ENCODE measurements at places on chromosomes 5 and 9. TPM values are rescaled to one million over a fixed set of nuclear protein-coding genes. Genes with fewer than 3 reads are reported as not detected.
A peak's percentile ranks its signal among the peaks of the same experiment; 100 is the strongest.

C5orf58 gene
- 266 TPM for polyA plus RNA-seq

ORM2 gene
- polyA plus RNA-seq, result 2.3 TPM

SLC27A6 gene
- 30.0 TPM for polyA plus RNA-seq

F2RL1 gene
- 2.3 TPM for polyA plus RNA-seq

ITGA1 gene
- 7.5 TPM for polyA plus RNA-seq

LRRC70 gene
- 4.9 TPM for polyA plus RNA-seq

CATSPER3 gene
- 56.6 TPM for polyA plus RNA-seq

PCDHB8 gene
- polyA plus RNA-seq, result 2.1 TPM

TPPP gene
- 3.8 TPM for polyA plus RNA-seq

DNA sequence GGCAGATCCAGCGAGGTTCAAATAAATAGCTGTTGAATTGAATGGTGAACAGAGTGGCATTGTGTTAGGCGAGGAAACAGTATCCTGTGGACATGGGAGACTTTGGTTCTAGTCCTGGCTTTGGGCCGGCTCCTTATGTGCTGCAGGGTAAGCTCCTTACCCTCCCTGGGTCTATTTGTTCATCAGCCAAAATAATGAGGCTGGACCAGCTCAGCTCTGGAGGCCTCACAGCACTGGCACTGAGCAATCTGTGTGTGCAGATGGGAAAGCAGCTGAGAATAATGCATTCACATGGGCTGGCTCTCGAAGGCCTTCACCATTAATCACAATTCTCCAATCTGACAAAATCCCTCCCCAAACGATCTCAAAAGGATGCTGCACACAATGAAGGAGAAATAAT is 81.9 kb downstream of the APBA1 start:
- H3K36me3 ChIP-seq, result no peaks in the 10 kb centered on the region
- DNase-seq, result no peak
- H3K4me1 ChIP-seq, result no peaks in the 10 kb centered on the region
- H3K27me3 ChIP-seq, result no peaks in the 10 kb centered on the region
- H3K4me3 ChIP-seq, result no peak overlapping the region

GRCh38 chr9:35070823-35071813 is 1.3 kb downstream of the VCP start:
- no peaks in the 10 kb centered on the region for H3K36me3 ChIP-seq
- DNase-seq, result no peak
- H3K27me3 ChIP-seq, result no peaks in the 10 kb centered on the region
- peak overlapping the region; percentile 99 for H3K4me3 ChIP-seq

DNA sequence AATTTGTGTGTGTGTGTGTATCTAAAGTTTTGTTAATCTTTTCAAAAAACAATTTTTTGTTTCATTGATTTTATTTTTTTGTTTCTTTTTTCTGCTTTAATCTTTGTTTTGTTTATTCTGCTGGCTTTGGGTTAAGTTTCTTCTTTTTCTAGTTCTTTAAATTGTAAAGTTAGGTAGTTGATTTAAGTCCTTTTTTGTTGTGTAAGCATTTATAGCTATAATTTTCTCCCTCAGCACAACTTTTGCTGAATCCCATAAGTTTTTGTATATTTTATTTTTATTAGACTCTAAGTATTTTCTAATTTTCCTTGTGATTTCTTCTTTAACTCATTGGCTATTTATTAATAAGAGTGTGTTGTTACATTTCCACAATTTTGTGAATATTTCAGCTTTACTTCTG is 34.9 kb downstream of the GABRA6 start:
- H3K4me1 ChIP-seq, result no peaks in the 10 kb centered on the region
- H3K4me3 ChIP-seq, result no peak overlapping the region
- H3K27ac ChIP-seq, result no peak overlapping the region
- no peaks in the 10 kb centered on the region for H3K36me3 ChIP-seq
- no peaks in the 10 kb centered on the region for H3K27me3 ChIP-seq

DNA sequence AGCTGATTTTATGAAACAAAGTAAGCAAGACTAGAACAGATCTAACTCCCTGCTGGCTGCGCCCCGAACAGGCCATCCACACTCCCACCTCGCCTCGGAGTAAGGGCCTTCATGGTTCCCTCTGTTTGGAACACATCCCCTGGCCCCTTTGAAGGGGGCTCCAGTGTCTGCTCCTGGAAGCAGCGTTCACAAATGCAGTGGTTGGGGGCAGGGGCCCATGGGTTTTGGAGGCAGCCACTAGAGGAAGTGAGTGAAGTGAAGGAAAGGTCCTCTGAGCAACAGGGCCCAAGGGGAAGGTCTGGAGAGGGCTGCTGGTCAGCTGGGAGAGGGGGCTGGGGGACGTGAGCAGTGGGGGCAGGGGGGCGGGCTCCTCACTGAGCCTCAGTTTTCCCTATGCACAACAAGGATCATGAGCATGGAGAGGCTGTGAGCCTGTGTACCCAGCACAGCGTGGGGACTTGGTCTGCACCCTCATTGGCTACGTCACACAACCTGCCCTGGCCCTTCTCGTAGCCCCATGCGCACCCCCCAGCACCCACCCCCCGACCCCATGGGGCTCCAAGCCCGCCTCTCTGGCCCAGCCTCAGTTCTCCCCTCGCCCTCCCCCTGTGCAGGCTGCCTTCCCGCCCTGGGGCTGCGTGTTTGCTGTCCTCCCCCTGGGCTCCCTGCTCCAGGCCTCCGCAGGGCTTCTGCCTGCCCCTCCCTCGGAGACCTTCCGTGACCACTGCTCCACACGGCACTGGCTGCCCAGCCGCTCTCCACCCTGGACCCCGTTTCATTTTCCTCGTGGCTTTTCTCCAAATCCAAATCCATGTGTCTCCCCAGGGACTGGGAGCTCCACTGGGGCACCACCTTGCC is 39.5 kb downstream of the RASGEF1C start:
- no peak overlapping the region for H3K27ac ChIP-seq
- no peak for DNase-seq
- H3K27me3 ChIP-seq, result no peaks in the 10 kb centered on the region
- no peak overlapping the region for H3K4me3 ChIP-seq

- H3K27me3 ChIP-seq, result no peaks in the 10 kb centered on the region
- H3K4me1 ChIP-seq, result peaks cover 30% of the 10 kb centered on the region
- H3K36me3 ChIP-seq, result no peaks in the 10 kb centered on the region
- DNase-seq, result no peak
- H3K4me3 ChIP-seq, result no peak overlapping the region
These were observed 84.3 kb downstream of the GALNT10 start for GRCh38 chr5:154274828-154275185.

DNA sequence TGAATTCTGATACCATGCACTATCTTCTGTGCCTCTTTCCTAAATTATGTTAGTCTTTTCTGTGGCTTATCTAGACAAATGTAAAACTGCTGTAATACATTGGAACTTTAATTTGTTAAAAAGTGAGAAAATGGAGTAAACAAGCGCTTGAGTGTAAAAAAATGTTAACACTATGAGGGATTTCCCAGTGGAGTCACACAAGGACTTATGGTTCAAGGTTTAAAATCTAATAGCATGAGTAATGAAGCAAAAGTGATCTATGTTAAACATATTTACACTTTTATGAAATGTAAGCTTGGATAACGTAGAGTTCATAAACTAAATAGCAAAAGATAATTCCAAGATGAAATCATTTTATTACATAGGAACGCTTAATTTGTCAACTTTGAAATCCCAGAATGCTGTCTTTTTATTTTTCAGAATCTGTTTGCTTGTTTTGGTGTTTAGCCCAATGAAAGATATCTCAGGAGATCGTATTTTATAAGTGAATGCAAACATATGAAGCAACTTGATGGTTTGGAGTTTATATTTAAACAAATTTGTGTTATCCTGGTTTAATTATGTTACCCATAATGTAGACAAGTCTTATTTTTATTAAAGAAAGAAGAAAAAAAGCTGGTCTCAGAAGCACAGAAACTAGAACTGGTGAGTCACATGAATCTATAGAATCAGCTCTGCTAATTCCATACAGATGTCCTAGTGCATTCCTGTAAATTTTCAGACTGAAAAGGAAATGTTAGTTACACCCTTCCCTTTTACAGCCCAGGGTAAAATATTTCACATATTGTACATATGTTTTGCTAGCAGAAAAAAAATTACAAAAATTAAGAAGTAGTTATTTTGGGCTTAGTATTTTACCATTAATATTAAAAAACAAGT is 34.2 kb upstream of the FBN2 start:
- H3K4me3 ChIP-seq, result no peak overlapping the region
- no peaks in the 10 kb centered on the region for H3K27me3 ChIP-seq
- no peak for DNase-seq
- no peak overlapping the region for H3K27ac ChIP-seq
- no peaks in the 10 kb centered on the region for H3K4me1 ChIP-seq
- no peaks in the 10 kb centered on the region for H3K36me3 ChIP-seq

GRCh38 chr9:36056896-36057295 is 20.2 kb downstream of the RECK start:
- no peak for DNase-seq
- no peak overlapping the region for H3K27ac ChIP-seq
- no peaks in the 10 kb centered on the region for H3K4me1 ChIP-seq
- no peak overlapping the region for H3K4me3 ChIP-seq
- no peaks in the 10 kb centered on the region for H3K36me3 ChIP-seq

- no peaks in the 10 kb centered on the region for H3K36me3 ChIP-seq
- peak overlapping the region; percentile 46 for H3K27ac ChIP-seq
- no peak for DNase-seq
- H3K27me3 ChIP-seq, result no peaks in the 10 kb centered on the region
- peaks cover 32% of the 10 kb centered on the region for H3K4me1 ChIP-seq
- H3K4me3 ChIP-seq, result no peak overlapping the region
These were observed 5.3 kb downstream of the GSN start for GRCh38 chr9:121273064-121273775.

- no peak overlapping the region for H3K27ac ChIP-seq
- no peaks in the 10 kb centered on the region for H3K27me3 ChIP-seq
- no peak overlapping the region for H3K4me3 ChIP-seq
- DNase-seq, result no peak
- no peaks in the 10 kb centered on the region for H3K36me3 ChIP-seq
- H3K4me1 ChIP-seq, result no peaks in the 10 kb centered on the region
These were observed 5.6 kb upstream of the GPX3 start for GRCh38 chr5:151014680-151015343.

DNA sequence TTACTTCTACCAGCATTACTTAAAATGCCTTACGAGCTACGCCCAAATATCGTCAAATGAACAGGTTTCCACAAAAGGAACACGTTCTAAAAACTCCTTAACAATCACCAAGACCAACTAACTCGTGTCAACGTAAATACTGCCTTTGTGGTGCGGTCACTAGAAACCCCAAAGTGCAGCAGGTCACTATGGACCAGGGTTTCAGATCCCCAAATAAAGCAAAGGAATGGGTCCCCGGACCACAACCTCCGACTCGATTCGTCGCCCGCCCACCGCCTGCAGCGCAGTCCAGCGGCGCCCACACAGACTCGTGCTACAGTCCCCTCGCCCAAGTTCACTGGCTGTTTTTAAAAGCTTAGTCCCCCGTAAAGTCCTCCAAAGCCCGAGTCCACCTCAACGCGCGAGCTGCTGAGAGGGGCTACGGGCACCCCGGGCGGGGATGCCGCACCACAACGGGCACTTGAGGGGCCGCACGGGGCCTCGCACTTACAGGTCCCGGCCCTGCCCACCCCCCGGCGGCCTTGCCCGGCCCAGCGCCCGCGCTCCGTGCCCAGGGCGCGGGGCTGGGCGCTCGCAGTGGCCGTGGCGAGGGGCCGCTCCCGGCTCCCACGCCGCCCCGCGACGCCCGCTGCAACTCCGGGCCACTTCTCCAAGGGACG is 1.1 kb downstream of the NFIB start:
- no peaks in the 10 kb centered on the region for H3K36me3 ChIP-seq
- H3K4me1 ChIP-seq, result peaks cover 5% of the 10 kb centered on the region
- peak overlapping the region; percentile 96 for H3K27ac ChIP-seq

DNA sequence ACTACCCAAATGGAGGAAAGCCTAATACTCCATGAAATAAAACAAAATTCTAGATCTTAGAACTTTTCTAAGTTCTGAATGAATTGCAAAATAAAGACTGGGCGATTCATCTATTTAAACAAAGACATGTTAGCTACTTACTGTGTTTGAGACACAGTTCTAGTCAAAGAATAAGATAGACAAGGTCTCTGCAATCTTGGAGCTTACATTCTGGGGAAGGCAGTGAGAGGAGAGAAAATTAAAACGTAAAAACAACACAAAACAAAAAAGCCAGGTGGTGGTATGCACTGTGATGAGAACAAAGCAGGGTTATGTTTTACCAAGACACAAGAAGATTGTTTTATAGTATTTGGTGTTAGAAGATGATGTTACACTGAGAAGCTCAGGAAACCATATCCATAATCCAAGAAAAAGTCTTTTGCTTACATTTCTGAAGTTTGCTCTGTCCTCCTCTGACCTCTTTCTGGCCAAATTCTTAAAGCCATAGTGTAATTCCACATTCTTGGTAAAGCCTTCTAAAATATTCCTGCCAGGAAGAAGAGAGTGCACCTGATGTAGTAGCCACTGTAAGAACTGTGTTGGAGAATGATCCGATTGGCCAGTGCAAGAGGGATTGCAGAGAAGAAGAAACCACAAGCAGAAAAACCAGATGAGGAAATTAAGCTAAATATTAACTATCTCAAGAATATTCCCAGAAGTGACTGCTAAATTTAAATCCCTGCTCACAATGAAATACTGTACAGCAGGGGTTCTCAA is 218.4 kb downstream of the PCSK1 start:
- H3K4me1 ChIP-seq, result no peaks in the 10 kb centered on the region
- H3K36me3 ChIP-seq, result no peaks in the 10 kb centered on the region
- DNase-seq, result no peak
- no peak overlapping the region for H3K4me3 ChIP-seq
- H3K27ac ChIP-seq, result no peak overlapping the region

DNA sequence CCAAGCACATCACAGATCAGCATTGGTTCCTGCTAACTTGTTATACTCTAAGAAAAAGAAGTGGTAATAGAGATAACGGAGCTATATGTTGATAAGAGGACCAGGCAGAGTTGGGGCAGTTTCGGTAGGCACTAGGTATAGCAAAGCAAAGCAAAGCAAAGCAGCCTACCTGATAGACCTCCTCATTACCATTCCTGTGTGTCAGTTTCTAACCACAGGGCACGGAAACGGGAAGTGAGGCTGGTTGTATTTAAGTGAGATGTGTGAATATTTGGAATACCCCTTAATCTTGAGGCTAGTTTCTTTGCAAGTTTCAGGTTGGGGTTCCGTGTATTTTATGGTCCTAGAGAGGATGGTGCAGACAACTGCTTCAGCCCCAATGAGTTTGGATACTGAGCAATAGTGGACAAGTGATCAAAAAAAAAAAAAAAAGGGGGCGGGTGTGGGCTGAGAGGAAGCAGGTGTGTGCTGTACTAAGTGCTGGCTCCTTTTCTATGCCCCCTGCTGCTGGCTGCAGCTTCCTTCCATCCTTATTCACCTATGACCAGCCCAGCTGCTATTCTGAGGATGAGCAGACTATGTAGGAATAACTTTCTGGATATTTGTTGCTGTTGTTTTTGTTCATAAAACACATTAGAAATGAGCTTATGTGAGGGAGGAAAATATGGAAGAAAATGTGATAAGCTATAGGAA is 183.3 kb downstream of the SH3GL2 start:
- H3K27ac ChIP-seq, result no peak overlapping the region
- H3K27me3 ChIP-seq, result no peaks in the 10 kb centered on the region
